ENCODE measurements at places on chromosomes 5 and 9.

DNA sequence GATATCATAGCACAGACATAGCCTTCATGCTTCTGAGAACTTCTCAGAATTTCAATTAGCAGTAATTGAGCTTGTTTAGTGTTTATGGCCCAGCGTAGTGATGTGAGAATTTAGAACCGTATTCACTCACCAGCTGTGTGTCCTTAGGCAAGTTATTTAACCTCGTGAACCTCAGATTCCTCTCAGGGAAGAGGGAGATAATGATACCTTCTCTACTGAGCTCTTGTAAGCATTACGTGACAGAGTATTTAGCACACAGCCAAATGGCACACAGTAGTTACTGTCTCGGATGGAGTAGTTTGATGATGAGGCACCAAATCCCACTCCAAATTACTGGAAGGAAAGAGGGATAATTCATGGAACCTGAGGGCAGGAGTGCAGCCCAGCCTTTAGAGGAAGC is 429.3 kb downstream of the CCDC171 start:
- H3K4me1 ChIP-seq: no peaks in the 10 kb centered on the region
- H3K36me3 ChIP-seq: no peaks in the 10 kb centered on the region
- DNase-seq: no peak

GRCh38 chr9:110015759-110016158 is 192.2 kb downstream of the C9orf152 start:
- H3K27ac ChIP-seq: no peak overlapping the region
- H3K4me1 ChIP-seq: peaks cover 3% of the 10 kb centered on the region
- DNase-seq: no peak
- H3K27me3 ChIP-seq: no peaks in the 10 kb centered on the region
- H3K36me3 ChIP-seq: no peaks in the 10 kb centered on the region

- H3K36me3 ChIP-seq: no peaks in the 10 kb centered on the region
- no peak for DNase-seq
- H3K4me1 ChIP-seq: no peaks in the 10 kb centered on the region
- no peak overlapping the region for H3K27ac ChIP-seq
- peaks cover 1% of the 10 kb centered on the region for H3K27me3 ChIP-seq
Observed at GRCh38 chr5:37940931-37941623, 101.2 kb upstream of the GDNF start.

DNA sequence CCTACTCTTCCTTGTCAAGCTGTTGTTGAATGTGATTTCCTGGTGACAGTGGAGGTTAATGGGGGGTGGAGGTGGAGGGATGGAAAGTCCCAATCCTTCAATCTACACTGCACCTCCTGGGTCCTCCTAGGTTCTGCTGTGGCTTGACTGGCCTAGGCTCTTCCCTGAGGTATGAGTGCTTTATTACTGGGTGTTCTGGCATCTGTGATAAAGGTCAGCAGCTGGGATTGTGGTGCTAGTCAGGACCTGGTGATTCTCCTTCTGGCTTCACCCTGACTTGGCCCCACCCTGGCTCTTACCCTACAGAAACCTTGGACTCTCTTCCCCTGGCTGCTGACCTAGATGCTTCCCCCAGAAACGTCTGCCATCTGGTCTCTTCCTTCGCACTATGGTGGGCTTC is 194.3 kb downstream of the ARHGEF28 start:
- peaks cover 3% of the 10 kb centered on the region for H3K27me3 ChIP-seq
- no peaks in the 10 kb centered on the region for H3K36me3 ChIP-seq
- H3K27ac ChIP-seq: no peak overlapping the region

- H3K36me3 ChIP-seq: no peaks in the 10 kb centered on the region
- H3K27ac ChIP-seq: no peak overlapping the region
- no peaks in the 10 kb centered on the region for H3K27me3 ChIP-seq
- DNase-seq: no peak
- no peak overlapping the region for H3K4me3 ChIP-seq
- H3K4me1 ChIP-seq: no peaks in the 10 kb centered on the region
Observed at GRCh38 chr5:66897356-66897755, 299.2 kb downstream of the CD180 start.

Data from memory B cell (primary cell).